Renal cortical epithelial cell (primary cell): ENCODE measurements at places on chromosomes 2 and 18.

- no peak for DNase-seq
These were observed 129.5 kb upstream of the ID2 start for GRCh38 chr2:8552293-8552801.

DNA sequence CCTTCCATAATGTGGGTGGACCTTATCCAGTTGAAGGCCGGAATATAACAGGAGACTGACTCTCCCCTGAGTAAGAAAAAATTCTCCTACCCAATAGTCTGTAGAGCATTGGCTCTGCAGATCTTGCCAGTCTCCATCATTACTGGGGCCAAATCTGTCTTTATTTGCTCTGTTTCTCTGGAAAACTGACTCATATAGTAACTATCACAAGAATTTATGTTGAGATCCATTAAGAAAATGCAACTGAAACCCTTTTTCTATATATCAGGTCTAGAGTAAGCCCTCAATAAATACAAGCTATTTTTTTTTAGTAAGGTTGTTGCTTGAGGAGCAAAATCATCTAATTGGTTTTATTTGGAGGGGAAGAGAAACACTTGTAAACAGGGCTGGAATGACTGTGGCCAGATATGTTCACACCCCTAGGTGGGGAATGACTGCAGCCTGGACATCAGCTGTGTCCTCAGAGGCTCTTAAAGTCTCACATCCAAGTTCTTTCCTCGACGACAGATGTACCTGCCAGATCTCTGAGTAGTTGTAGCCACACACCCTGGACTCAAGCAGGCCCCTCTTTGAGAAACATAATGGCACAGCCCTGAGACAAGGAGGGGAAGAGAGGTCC lies 339.7 kb downstream of the TNS1 start:
- peak; percentile 30 for DNase-seq

DNA sequence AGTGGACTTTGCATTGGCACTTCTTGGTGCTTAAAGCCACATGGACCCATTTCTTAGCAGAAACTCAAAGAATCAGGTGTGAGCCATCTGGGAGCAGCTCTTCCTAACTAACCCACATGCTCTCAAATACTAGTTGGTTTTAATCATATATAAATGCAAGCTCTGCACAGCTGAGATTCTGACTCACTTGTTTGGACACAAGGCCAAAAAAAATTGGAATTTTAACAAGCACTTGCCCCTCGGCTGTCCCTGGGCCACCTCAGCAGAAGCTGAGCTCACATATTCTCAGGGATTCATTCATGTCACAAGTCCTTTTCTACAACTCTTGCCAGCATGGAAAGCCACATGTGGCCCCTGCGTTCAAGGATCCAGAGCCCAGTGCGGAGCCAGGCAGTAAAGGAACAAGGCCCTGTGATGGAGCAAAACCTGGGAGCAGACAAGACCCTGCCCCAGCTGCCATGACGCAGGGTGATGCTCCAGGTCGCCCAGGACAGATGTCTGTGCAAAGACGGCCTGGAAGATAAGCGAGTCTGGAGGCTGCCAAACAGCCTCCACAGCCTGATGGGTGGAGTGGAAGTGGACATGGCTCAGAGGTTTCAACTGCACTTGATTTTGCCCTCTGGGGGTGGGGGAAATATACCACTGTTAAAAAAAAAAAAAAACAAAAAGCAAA lies 266.5 kb downstream of the EIPR1 start:
- DNase-seq, result no peak

- DNase-seq, result no peak
These were observed 498.5 kb downstream of the EIPR1 start for GRCh38 chr2:2879071-2879470.

GRCh38 chr2:13093416-13093991 lies 376.8 kb downstream of the TRIB2 start:
- no peak for DNase-seq

DNA sequence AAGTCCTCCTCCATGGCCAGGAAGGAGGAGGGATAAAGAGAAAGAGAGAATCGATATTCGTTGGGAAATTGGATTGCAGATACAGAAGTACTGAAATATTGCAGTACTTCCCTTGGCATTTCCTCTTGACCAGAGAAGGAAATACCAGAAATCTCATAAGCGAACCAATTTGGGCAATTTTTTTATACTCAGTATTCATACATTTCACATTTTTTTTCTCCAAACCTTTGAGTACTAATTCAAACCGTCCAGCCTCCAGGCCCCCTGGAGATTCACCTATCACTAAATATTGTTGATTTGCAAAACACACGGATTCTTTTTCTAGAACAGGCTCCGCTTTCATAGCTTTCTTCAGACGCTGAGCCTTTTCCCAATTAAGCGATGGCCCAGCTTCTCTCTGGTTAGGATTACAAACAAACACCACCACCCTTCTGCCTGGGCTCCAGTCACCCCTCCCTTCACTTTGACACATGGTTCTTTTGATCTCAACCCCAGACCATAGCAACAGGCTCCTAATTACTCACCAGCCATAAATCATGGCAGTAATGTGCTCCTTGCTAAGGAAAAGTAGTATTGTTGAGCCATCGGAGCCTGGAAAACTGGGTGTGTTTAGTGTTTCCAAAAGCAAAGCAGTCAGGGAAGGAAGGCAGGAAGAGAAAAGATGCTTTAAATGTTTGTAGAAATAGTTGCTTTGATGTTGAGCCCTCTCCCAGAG lies 138.4 kb upstream of the CCDC68 start:
- peak; percentile 91 for DNase-seq

DNA sequence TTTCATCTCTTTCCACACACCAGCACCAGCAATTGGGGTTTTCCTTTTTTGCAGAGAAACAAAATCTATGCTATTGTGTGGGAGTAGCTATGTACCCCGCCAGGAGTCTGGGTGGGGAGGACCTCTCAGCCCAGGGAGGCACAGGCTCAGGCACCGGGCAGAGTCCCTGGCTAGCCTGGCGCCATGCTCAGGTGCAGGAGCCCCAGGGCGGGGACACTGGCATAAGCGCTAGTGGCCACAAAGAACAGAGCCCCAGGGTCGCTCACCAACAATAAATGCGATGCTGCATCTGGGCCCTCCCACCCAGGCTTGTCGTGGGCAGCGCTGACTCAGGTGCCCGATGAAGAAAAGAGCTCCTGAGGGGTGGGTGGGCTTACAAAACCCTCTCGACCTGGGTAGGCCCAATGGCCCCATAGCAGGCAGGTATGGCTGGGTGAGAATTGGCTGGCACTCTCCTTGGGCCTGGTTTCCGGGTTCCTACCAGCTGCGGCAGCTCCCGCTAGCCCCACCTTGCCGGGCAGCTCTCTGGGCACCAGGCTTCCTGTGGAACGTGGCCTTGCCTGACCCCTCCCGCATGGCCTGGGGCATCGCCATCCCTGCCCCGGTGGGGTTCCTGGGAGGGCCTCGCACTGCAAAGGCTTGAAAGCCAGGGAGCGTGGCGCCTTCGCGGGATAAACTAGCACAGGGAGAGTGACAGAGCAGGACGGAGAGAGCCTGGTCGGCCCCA lies 31.8 kb upstream of the COL6A3 start:
- DNase-seq, result no peak

- no peak for DNase-seq
These were observed 98.3 kb downstream of the FMNL2 start for GRCh38 chr2:152433289-152433688.
